ENCODE measurements at places on chromosomes 1 and 21.

DNA sequence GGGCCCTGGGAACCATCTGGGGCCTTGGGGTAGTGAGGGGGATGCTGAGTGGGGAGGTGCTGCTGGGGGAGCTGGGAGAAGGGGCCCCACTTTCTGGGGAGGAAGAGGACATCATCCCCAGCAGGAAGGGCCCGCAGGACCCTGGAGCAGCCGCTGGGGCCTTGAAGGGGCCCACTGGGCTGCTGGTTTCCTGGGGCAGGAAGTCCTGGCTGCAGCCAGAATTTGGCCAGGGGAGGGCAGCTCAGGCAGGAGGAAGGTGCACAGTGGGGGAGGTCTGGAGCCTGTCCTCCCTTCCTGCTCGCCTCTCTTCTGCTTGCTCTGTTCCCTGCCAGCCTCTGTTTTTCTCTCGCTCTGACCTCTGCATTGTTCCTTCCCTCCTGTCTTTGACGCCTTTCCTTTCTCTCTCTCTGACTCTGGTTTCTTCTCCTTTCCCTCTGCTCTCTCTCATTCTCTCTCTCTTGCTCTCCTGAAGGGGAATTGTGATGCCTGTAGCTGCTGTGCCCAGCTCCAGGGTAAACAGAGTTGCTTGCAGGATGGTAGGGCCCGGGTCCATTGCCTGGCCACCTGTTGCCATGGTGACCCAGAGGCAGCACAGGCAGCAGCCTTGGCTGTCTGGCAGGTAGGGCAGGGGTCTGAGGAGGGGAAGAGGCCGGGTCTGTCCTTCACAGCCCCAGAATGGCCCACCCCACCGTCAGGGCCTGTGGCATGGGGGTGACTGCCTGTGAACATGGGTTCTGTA is 23.9 kb downstream of the ACOT11 start:
- no peak for DNase-seq

DNA sequence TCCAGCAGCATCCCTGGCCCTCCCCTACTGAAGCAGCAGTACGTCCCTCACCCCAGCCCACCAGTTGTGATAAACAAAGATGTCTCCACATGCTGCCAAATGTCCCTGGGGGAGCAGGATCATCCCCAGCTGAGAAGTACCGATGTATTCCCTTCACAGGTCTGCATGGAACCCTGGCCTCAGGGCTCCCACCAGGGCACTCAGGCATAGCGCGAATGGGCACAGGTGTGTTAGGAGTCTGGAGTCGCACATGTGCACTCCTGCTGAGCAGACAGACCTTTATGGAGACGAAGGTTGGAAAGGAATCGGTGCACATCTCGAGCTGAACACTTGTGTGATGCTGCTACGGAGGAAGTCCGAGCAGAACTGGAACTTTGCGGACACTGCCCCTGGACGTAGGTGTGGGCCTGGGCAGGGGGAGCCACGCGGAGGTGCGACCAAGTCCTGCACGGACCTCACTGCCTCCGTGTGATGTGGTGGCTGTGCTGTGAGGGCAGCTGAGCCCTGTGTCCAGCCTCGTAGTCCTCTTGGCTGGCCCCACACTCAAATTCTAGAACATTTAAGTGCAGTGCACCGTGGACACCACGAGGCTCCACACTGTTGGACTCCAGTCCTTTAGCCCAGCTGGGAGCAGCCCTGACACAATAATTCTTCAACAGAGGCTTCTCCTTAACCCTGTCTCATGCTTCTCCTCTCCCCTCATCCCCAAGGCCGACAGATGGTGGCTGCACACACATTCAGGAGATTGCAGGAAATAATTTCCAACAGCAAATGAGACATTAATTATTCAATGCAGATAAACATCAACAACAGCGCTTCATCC is 43.4 kb downstream of the RSPH1 start:
- DNase-seq = no peak

DNA sequence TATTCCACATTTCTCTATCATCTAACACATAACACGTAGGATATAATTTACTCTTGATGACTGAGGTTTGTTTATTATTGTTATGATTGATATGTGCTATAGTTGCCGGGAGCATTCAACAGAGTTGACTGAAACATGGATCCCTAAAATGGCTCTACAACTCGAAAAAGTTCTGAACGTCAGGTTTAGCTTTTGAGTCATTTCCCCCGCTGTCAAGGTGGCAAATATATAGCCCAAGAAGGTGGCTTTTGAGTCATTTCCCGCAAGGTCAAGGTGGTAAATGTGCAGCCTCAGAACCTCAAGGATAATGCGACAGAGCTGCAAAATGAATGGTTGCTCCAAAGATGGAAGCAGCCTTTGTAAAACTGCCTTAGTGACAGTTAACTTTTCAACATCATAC is 104.0 kb downstream of the NIBAN1 start:
- peak; percentile 55 for DNase-seq

DNA sequence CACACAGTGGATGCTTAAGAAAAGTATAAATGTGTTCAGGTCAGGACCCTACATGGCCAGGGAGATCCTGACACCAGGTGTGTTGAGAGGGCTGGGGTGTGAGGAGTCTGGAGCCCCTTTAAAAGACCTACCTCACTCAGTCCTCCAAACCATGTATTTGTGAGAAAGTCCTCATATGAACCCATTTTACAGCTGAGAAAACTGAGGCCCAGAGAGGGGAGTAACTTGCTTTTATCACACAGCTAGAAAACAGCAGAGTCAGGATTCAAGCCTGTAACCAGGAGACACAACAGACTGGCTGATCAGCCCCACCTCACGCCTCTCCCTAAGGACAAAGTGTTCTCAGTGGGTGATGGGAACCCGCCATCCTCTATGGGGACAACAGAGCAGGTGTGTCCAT is 706.7 kb downstream of the PTPRU start:
- no peak for DNase-seq

DNA sequence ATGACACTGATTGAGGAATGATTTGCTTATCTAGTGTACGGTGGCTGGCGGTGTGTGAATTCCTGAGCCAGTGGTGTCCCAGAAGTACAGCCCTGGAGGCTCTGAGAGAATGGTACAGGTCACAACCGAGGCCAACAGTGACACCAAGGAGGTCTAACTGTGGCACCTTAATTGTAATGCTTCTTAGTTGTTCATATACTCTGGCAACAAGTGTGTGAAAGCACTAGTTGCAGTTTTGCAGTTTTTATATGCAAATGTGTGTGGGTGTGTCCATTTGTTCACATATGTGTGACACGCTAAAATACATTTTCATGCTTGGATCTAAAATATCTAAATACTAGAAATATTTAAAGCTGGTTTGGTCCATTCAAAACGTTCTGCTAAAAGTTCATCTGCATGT is 185.3 kb upstream of the FMN2 start:
- DNase-seq = no peak

- DNase-seq = no peak
Observed at GRCh38 chr1:219626865-219627264, 14.0 kb upstream of the ZC3H11B start.

GRCh38 chr1:8169364-8170058 is 143.4 kb upstream of the ERRFI1 start:
- peak; percentile 65 for DNase-seq

DNA sequence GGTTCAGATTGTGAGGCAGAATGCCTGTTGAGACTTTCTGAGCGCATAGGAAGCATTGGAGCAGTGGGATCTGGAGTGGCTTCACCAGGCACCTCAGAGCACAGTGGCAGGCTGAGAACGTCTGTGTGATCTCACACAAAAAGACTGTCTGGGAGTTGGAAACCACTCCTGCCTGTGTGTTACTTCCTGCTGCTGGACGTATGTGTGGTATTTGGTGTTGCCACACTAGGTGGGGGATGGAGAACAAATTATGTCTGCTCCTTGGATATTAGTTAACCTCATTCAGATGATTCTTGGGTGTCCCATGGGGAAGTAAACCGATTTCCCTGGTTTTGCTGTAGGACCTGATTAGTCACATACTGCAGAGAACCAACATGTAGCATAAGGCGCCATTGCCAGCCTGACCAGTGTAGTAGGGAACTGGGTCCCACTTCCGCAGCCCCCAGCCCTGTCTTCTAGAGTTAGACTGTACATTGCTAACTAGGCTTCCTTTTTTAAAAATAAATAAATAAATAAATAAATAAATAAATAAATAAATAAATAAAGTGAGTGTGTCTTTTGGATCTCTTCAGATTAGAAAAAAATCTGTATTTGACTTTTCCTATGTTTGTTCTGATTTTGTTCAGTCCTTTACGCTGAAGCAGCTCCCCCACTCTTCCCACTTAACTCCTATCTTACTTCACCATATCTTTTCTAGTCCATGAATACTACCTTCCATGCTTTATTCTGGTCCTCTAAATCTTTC is 26.9 kb downstream of the UCK2 start:
- no peak for DNase-seq

- DNase-seq = no peak
Observed at GRCh38 chr1:101511202-101511891, 274.5 kb downstream of the S1PR1 start.
